ENCODE measurements at places on chromosomes 7 and 10. TPM values are rescaled to one million over a fixed set of nuclear protein-coding genes. Genes with fewer than 3 reads are reported as not detected.

DNA sequence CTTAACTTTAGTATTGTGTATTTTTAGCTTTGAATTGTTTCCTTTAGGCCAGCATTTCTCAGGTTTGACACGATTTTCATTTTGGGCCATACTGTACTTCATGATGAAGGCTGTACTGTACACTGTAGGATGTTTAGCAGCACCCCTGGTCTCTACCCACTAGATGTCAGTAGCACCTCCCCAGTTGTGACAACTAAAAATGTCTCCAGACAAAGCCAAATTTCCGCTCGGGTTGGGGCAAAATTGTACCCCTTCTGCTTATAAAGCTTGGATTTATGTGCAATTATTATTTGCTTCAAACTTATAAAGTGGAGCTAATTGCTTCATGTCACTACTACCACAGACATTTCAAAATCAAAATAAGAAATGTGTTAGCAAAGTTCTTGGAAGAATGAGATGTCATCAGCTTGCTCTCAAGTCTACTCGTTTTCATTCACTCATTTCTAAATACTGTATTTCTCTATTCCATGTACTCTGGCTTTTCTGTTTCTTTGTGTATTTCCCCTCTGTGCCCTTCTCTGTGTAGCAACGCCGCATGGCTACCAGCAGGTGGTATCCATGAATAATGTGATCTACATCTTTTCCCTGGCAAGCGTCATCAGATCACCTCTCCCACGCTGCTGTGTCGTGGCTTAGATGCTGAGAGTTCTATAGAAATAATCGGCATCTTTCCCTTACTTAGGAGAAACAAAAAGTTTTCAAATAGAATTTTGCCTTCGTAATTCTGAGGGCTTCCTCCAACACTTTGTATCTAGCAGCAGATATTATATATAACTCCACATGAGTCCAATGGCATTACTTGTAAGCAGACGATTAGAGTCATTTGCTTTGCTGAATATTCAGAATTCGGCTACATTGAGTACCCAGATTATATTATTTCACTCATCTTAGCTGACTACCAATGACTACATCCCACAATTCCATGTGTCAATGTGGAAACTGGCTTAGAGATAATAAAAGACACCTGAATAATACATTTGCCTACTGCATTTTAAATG is 47.8 kb upstream of the CALCR start:
- DNase-seq, result no peak

DNA sequence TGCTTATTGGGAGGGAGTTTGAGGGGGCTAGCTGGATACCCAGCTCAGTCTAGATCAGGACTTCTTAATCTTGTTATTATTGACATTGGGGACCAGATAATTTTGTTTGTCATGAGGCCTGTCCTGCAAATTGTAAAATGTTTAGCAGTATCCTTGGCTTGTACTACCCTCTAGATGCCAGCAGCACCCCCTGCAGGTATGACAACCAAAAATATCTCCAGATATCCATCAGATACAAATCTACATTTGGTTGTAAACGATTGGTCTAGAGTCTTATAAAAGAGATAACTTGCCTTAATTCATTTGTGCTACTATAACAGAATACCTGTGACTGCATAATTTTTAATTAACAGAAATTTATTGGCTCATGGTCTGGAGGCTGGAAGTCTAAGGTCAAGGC is 1232.2 kb downstream of the XPNPEP1 start:
- DNase-seq, result no peak

DNA sequence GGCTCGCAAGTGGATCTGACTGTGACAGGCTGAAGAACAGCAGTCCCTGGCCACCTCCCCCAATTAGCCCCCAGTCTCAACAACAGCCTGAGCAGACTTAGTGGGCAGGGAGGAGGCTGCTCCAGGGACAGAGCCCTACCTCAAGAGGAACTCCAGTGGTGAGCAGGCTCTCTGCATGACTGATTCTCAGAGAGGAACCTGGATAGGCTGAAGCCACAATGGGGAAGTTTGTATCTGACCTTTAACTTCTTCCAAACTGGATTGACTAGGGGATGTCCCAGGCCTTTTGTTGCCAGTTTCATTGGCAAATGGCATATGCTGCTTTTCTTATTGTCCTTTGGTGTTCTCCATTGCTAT is 93.0 kb downstream of the ARHGAP22 start:
- DNase-seq, result peak; percentile 38

Gene DNAJB12
- total RNA-seq, result 19.6 TPM

Gene MRPS16
- total RNA-seq, result 125 TPM

GRCh38 chr10:34047389-34047788 is 712.9 kb upstream of the NRP1 start:
- DNase-seq, result no peak

- no peak for DNase-seq
These were observed 25.1 kb downstream of the ZNF467 start for GRCh38 chr7:149748076-149748874.

Gene PVRIG
- total RNA-seq, result not detected

DNA sequence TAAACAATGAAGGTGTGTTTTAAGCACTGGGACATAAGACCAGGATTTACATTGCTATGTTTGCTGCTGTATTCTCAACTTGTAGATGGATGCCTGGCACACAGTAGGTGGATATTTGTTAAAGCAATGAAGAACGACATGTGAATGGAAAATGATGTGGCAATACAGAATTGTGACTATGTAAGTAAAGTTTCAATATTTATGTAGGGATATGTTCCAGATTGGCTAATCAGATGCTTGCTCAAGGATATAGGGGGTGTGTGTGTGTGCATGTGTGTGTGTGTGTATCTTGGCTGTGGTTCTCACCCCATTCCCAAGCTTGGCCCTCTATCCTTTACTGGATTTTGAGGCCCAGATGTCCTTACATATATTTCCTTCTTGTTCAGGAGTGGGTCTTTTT is 42.7 kb upstream of the LAMB1 start:
- DNase-seq, result no peak

DNA sequence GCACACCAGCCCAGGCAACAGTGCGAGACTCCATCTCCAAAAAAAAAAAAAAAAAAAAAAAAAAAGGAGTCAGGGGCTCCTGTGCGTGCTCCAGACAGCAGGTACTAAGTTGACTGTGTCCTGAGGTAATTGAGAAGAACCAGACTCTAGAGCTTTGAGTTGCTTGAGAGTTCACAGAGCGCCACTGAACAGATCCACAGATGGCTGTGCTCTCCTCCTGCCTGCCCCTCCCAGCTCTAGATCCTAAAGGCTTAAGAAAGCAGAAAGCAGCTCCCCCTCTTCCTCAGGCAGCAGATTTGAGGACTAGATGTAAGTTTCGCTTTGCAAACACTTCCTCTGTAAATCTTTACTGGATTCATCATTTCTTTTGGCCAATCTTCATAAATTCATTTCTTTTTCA is 38.7 kb downstream of the SHH start:
- no peak for DNase-seq

Measured in H1 (cell line).